Posterior cingulate gyrus (tissue), 11 donors: ENCODE measurements at places on chromosomes 6 and 20.

DNA sequence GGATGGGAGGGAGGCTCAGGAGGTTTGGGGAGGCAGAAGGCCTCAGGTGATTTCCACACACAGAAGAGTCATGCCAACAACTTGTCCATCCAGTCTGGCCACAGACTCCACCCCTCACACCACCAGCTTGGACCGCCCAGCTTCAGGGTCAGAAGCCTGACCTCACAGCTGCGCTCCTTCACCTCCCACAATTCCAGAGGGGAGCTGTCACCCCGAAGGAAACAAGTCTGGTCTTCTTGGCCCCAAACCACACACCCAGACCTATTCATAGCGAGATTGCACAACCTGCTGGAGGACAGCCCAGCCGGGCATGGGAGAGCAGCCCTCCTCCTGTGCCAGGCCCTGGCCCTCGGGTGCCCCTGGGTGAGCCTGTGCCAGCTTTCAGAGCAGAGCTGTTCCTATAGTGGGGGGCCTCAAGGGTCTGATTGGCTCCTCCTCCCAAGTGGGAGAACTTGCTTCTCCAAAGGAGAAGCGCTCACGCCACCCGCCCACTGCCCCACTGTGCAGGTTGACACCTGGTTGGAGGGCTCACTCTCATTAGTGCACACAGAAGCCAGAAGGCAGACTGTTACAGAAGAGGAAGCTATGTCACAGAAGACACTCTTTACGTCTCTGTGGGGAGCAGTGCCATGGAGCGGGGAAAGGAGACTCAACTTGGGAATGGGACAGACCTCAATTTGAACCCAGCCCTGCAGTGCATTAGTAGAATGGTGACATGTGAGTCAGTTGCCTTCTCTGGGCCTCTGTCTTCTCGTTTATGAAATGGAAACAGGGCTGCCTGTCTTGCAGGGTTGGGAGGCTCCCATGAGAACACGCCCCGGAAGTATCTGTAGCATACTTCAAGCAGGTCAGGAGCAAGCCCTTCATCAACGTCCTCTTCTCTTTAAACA is 128.8 kb downstream of the FOXO3 start:
- DNase-seq, result no peak

DNA sequence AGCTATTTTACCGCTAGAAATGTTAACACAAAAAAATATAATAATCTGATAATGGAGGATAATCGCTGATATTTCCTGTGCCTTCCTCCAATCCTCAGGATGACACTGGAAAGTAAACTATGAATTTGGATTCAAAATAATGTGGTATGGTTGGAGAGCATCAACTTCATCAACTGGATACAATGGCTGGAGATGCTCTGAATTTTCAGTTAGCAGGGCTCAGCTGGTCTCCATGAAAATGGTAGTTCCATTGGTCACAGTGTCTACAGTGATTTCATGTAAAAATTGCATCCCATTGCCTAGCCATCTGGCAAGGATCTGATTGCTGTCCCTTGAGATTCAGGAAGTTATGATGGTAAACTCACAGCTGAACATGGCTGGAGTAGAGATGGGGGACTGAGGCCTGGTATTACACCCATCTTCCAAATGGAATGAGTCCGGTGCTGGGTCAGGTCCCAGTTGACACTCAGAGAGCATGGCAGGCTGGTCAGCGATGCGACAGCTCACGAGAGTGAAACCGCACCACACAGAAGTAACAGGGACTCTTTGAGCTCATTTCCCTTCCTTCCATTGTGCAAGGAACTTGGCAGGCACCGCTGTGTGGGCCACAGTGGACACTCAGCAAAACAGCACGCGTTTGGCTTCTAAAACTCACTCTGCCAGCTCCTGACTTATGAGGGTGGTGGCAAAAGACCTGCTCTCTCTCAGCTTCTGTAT is 142.4 kb upstream of the TNFAIP3 start:
- no peak for DNase-seq

DNA sequence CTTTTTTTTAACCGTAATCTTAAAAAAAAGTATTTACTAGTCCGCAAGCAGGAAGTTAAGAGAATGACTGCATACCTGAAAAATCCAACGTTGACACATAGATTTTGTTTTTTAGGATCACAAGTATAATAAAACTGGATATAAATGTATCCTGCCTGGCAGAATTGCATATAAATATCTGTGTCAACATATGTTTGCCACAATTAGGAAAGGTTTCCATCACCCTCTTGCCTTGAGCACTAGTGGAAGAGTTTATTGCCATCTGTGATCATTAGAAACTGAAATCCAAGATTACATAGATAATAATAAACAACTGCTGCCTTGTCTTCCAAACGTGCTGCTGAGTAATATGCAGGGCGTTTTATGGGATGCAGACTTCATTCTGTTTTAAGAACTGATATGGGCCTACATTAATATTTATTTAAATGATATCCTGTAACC is 27.9 kb downstream of the PLEKHG1 start:
- DNase-seq, result no peak

DNA sequence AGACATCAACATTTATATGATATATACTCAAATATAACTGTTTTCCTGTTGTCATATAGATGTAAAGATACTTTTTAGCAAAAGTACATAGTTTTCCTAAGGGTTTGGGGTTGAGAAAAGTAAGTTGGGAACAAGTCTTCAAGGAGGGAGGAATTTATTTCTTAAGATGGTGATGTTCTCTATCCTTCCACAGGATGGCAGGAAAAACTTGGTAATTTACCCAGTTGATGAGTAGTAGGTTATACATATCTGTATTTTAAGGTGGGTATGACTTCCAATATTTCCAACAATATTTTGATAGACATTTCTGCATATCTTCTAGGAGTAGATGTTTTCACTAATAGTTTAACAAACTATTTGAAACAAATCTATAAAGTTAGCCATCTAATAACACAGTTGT is 254.4 kb downstream of the RIMS1 start:
- DNase-seq, result no peak

DNA sequence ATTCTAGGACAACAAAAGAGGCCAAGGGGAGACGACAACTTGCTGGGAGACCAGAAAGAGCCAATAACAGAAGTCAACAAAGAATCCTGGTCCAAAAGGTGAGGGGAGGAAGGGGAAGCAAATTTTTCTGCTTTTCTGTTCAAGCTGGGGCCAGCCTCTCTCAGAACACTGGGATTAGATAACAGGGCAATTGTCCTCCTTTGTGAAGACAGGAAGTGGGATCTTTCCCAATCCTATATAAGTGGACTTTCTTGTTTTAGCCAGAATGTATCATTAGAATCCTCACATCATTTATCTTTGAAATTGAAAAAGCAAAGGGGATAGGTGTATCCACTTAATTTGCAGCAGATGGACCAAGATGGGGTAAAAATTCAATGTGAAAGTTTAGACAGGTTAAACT is 101.2 kb upstream of the COL21A1 start:
- DNase-seq, result no peak

- DNase-seq, result no peak
These were observed 15.5 kb upstream of the HELZ2 start for GRCh38 chr20:63589261-63590217.

DNA sequence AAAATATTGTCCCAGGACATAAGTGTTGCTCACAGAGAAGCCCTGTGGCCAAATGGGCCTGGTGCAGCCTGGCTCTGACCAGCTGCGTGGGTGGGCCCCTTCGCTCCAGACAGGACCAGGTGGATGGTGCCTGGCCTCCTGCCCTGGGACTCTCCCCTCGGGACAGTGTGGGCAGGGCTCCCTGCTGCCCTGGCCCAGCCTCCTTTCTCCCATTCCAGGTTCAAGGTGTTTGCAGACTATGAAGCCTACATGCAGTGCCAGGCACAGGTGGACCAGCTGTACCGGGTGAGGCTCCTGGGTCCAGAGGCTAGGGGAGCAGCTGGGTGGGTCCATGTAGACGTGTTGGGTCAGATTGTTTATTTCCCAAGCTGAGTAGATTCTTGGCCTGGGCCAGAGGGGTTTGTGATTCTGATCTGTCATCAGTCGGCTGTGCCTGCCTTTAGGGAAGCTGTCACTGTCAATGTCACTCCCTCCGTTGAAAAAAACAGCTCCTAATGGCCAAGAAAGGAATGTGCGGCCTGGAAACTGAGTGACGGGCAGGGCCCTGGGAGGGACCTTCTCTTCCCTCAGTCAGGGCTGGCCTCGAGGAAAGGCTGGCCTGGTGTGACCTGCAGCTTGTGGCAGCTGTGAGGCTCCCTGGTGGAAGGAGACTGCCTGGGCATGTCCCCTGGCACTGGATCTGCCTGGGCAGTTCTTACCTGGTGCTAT is 47.7 kb downstream of the PYGB start:
- no peak for DNase-seq

DNA sequence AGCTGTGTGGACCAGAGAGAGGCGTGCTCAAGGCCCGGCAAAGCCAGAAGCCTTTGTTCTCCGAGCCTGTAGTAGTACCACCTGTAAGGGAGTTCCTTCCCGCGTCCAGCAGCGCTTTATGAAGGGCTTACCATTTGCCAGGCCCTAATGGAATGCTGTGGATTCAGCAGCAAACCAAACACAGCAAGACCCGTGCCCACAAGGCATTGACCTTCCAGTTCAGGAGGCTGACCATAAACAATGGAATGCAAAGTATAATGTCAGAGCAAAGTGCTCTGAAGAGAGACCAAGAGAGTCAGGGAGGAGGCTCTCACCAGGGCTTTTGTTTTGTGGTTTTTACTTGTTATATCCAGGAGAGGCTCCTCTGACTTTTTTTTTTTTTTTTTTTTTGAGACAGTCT is 209.8 kb downstream of the ZMYND8 start:
- DNase-seq, result no peak

DNA sequence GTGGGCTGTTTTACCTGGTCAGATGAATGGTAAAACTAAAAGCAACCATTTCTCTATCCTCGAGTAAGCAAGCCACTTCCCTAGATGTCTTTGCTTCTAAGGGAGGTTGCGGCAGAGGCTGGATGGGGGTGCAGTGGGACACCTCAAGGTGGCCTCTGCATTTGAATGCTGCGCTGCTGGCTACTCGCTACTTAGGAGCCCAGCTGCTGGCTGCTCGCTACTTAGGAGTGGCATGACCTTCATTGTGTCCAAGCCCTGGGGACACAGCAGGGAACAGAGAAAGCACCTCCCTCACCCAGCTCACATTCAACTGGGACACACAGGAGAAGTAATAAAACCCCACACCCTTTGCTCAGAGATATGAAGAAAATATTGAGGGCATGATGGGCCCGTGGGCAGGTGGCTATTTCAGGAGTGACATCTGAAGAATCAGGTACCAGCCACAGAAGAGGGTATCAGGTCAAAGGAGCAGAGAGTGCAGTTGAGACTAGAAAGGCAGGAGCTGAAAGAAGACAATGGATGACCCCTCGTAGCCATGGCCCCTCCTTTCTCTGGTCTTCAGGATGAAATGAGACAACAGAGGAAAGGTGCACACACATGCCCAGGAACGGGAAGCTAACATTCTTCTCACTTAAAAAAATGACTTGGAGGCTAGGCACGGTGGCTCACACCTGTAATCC is 149.4 kb downstream of the ZMYND8 start:
- DNase-seq, result no peak

GRCh38 chr6:113313841-113314240 is 543.3 kb upstream of the MARCKS start:
- no peak for DNase-seq

DNA sequence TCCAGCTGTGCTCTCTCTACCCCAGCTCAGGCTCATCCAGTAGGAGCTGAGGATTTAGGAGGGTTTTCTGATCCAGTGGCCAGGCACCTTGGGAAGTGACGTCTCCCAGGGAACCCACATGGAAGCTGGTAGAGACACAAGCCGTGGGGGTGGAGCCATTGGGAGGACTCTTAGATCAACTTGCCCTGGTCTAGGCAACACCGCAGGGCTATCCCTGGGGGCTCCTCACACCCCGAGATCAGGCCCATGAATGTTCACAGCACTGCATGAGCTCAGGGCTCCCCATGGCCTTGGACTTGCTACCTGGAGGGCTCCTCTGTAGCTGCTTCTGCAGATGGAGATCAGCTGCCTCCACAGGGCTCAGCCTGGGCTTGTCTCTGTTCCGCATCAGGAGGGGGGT is 112.1 kb downstream of the CDH4 start:
- no peak for DNase-seq

GRCh38 chr6:170344631-170345576 is 38.3 kb downstream of the FAM120B start:
- DNase-seq, result no peak

DNA sequence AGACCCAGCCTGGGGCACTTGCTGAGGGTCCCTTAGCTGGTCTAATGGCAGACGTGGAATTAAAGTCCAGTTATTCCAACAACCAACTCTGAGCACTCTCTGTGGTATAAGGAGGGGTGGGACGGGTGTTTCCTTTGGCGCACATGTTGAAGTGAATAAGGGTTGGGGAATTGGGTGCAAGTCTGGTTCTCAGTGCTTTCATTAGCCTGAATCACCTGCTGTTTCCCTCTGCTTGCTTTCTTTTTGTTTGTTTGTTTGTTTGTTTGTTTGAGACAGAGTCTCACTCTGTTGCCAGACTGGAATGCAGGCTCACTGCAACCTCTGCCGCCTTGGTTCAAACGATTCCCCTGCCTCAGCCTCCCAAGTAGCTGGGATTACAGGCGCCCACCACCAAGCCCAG is 110.1 kb downstream of the TNFAIP3 start:
- no peak for DNase-seq

- DNase-seq, result no peak
These were observed 224.4 kb upstream of the SASH1 start for GRCh38 chr6:148118244-148118643.

DNA sequence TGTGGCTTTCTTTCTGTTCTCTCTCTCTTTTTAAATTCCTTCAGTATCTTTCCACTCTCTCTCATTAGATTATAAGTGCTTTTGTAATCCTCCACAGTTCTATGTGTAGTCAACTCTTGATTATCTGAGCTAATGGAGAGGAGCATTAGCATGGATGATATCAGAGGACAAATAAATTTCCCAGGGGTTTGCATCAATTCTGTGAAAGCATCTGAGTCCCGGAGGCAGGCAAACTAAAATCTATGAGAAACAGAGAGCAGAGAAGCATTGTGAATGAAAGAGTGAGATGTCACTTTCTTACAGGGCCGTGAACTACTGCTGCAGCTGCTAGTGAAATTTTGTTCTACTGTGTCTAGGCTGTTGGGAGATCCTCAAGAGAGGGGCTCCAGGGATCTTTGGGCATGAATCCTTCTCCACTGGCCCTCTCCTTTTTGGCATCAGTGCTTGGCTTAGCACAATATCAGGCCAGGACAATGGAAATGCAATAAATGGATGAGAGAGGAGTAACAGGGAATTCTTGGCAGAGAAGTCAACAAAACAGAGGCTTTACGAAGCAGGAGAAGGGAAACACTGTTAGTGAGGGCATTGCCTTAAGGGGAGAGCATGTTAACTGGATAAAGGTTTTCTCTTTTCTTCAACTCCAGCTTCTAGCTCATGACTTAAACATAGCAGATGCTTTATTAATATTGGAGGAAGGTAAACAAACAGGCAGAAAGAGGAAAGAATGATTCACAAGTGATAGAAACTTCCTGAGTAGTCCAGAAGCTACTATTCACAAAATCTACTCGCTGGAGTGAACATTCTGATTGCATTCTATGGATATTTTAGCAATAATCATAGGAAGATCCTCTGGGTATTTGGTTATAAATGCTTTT is 847.0 kb upstream of the MAP3K7 start:
- no peak for DNase-seq
